ENCODE measurements at places on chromosomes 12 and 14. TPM values are rescaled to one million over a fixed set of nuclear protein-coding genes. Genes with fewer than 3 reads are reported as not detected.

The EIF2B1 gene
- total RNA-seq: 25.3 TPM

The PZP gene
- not detected for total RNA-seq

The PROX2 gene
- total RNA-seq: not detected

The GPRC5D gene
- total RNA-seq: not detected

The CCND2 gene
- 44.0 TPM for total RNA-seq

Data from smooth muscle cell of bladder (primary cell).